ENCODE measurements at places on chromosomes 2 and 18.
A peak's percentile ranks its signal among the peaks of the same experiment; 100 is the strongest.

GRCh38 chr18:44130376-44130942 lies 550.2 kb upstream of the SETBP1 start:
- DNase-seq = peak; percentile 71

GRCh38 chr2:178419123-178419522 lies 31.9 kb downstream of the PRKRA start:
- DNase-seq = no peak

GRCh38 chr18:68121308-68121707 lies 593.6 kb downstream of the TMX3 start:
- no peak for DNase-seq

GRCh38 chr2:38147333-38148121 lies 71.6 kb upstream of the CYP1B1 start:
- no peak for DNase-seq

- DNase-seq = no peak
These were observed 3.5 kb upstream of the CROCC2 start for GRCh38 chr2:240902615-240903041.

DNA sequence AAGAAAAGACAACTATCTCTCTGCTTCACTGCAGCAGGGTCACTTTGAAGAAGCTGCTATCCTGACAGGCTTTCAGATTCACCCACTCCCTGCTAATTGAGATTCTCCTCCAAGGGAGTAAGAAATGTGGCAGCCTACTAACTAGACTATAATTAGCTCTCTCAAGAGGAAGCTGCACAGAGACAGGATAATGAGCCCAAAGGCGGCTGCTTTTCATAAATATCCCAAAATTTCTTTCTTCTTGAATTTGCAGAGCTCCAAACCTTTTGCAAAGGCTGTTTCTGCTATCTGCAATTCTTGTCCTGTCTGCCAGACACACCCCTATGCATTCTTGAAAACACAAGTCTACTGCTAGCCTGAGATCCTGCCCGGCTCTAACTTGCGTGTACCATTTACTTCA lies 54.0 kb upstream of the RNU4ATAC start:
- DNase-seq = no peak

GRCh38 chr18:70132999-70133398 lies 72.5 kb downstream of the RTTN start:
- no peak for DNase-seq

DNA sequence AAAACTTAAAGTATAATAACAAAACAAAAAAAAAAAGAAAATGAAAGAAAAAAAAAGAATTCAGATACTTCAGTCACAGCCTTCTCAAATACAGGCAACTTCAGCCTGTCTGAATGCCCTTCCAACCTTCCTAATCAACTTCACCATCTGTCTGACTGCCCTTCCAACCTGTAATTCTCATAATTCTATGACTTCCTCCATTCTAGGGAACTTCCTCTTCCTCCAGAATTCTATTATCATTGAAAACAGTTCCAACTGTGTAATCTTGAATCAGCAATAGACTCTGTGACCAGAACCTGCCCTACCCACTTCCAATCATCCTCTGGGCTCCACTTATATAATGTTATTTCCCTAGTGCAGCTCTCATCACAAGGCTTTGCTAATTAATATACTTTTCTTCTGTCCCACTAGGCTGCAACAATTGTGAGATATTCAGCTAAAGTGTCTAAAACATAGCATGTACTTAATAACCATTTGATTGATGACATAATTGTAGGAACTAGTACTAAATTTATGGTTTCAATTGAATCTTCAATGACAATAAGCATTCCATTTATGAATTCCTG lies 127.3 kb downstream of the UPP2 start:
- DNase-seq = no peak

- DNase-seq = no peak
These were observed 48.7 kb upstream of the NDUFV2 start for GRCh38 chr18:9053814-9054213.

DNA sequence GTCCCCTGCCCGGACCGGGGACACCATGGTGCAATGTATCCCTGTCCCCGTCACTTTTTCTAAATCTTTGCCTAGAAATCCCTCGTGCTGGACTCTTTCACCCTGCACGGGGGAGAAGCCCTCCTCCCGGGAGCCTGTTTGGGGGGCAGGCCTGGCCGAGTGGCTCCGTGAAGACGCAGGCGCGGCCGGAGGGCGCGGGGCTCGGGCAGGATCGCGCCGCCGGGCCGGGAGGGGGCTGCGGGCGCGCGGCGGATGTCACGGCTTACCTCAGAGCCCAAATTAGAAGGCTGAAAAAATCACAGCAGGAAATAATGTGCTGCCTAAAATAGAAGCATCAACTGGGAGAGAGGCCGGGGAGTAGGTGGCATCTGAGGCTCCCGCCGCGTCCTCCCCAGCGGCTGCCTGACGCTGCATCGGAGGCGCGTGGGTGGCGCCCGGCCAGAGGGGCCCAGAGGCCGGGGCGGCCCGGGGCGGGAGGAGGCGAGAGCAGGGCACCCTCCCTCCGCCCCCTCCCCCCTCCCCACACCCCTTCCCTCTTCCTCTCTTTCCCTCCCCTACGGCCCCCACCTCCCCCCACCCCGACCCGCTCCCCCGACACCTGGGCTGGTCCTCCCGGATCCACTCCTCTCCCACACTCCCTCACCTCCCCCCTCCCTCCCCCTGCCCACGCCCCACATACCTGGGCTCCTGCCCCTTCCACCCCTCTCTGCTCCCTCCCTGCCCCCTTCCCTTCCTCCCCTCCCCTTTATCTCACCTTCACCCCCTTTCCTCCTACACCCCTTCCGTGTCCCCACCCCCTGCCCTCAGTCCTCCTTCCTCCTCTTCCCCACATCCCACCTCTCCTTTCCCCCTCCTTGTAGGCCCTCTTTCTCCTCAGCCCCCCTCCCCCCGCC lies 51.9 kb downstream of the SLC4A1AP start:
- peak; percentile 33 for DNase-seq

GRCh38 chr18:42113529-42114191 lies 158.6 kb downstream of the PIK3C3 start:
- DNase-seq = no peak

DNA sequence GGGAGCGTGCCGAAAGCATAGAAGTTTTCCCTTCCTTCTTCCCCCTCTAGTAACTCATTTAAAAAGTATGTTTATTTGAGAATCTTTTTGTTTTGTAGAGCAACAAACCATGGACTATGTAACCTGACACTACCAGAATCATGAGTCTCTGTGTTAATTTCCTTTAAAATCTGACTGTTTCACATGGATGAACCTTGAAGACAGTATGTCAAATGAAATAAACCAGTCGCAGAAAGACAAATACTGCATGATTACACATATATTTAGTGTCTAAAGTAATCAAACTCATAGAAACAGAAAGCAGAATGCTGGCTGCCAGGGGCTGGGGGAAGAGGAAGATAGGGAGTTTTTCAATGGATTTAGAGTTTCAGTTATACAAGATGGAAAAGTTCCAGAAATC lies 32.3 kb downstream of the PTPN2 start:
- DNase-seq = no peak

DNA sequence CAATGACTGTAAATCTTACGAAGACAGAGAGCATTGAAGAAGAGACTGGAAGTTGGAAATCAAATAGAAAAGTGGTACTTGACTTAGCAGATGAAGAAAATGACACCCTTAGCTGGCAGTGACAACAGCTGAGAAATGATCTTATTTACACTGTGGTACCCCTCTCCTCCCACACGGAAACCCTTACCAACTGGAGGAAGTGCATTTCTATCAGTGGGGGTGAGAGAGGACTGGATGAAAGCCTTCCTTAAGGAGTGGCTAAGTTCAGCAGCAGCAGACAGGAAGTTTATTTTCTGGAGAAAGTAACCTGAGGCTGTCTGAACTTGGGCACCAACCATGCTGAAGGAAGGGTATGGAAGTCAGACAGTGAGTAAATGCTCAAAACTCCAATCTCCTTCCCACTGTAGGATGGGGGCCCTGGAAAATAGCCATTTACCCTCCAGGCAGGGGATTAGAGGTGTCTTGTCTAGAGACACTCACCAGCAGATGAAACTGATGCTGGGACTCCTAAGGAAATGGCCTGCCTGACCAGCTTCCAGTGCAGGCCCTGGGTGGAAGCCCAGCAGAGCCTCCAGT lies 160.2 kb upstream of the NCK2 start:
- DNase-seq = no peak
